ENCODE measurements at places on chromosomes 16 and 17.
A peak's percentile ranks its signal among the peaks of the same experiment; 100 is the strongest.

- DNase-seq, result no peak
These were observed 5.4 kb downstream of the RHBDF2 start for GRCh38 chr17:76495663-76496400.

GRCh38 chr16:57656342-57656955 is 11.7 kb upstream of the ADGRG3 start:
- no peak for DNase-seq

- DNase-seq, result no peak
These were observed 145.6 kb downstream of the FTO start for GRCh38 chr16:53849585-53849984.

DNA sequence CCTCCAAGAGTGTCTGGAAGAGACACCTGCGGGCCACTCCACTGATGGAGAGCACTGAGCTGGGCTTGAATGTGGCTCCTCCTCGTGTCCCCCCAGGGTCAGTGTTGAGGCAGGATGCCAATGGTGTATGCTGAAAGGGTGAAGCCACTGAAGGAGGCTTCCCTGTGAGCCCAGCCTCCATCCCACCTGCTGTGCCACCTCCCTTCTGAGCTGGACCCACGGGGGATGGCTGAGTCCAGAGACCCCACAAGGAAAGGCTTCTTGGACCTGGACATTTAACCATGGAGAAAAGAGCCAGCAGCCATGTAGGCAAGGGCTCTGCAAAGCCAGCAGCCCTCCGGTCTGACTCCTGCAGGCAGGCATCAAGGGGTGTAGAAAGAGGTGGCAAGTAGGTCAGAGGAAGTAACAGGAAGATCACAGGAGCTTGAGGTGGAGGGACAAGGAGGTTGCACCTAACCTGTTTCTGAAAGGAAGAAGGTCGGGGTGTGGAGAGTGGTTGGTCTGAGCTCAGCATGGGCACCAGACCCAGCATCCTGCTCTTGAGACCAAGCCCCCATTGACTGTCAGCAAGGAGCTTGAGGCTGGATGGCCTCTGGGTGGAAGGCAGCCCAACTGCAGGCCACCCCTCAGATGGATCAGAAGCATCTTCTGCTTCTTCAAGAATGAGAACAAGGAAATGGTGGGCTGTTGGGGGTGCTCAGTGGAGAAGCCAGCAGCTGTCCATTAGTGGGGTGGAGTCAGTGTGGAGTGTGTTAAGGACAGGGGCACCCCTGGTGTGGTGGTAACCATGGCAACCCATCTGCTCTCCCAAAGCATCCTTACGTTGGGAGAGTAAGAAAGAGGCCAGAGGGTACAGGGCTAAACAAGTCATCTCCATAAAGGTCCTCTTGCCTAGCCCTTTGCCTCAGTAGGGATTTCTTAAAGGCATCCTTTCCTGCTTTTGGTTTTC is 80.7 kb downstream of the PLD6 start:
- peak; percentile 31 for DNase-seq

DNA sequence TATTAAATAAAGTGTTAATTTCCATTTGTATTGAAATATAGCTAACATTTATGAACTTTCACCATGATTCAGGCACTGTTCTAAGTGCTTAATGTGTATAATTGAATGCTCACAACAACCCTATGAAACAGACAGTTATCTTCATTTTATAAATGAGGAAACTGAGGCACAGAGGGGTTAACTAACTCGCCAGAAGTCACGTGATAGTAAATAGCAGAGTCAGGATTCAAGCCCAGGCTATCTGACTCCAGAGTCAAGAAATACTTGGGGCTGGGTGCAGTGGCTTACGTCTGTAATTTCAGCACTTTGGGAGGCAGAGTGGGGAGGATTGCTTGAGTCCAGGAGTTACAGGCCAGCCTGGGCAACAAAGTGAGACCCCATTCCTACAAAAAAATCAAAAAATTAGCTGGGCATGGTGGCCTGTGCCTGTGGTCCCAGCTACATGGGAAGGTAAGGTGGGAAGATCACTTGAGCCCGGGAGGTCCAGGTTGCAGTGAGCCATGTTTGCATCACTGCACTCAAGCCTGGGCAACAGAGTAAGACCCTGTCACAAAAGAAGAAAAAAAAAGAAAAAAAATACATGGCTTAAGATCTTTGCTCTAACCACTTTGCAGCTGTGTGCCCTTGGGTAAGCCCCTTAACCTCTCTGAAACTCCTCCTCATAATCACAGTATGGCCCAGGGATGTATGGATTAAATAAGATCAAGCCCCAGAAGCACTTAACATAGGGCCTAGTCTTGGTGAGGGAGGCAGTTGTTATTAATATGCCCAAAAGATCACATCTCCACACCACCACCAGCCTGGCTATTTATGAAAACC is 29.0 kb downstream of the WSB1 start:
- no peak for DNase-seq

DNA sequence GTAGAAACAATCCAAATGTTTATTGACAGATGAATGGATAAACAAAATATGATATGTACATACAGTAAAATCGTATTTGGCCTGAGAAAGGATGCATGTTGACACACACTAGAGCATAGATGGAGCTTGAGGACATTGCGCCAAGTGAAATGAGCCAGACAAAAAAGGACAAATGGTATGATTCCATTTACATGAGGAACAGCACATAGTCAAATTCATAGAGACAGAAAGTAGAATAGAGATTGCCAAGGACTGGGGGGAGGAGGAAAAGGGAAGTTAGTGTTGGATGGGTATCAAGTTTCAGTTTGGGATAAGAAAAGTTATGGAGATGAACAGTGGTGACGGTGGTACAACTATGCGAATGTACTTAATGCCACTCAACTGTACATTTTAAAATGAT is 47.9 kb downstream of the COPRS start:
- no peak for DNase-seq

- DNase-seq, result no peak
These were observed 31.5 kb downstream of the FA2H start for GRCh38 chr16:74743045-74743667.

- no peak for DNase-seq
These were observed 85.1 kb downstream of the PRKCB start for GRCh38 chr16:23920899-23921298.

DNA sequence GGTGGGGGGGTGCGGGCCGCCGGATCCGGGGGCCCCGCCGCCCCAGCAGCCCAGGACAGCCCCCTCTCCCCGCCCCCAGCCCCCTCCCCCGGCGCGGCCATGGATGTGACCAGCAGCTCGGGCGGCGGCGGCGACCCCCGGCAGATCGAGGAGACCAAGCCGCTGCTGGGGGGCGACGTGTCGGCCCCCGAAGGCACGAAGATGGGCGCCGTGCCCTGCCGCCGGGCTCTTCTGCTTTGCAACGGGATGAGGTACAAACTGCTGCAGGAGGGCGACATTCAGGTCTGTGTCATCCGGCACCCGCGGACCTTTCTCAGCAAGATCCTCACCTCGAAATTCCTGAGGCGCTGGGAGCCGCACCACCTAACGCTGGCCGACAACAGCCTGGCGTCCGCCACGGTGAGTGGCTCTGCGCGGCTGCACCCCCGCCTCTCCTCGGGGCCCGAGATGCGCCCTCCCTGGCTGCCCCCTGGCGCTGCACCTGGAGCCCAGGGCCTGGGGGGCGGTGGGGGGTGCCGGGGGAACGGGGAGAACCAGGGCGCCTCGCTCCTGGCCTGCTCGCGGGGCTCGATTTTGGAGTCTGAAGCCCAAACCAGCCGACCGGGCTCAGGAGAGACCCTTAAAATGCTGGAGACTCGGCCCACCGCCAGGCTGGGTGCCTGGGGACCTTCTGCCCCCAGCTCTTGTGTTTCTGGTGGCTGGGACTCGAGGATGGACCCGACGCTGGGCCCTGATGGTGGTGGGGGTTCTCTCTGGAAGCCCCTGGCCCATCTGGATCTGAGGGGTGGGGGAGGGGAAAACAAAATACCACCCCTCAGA is 744 bp downstream of the CMIP start:
- peak; percentile 37 for DNase-seq

GRCh38 chr17:73819440-73820395 is 175.5 kb upstream of the SDK2 start:
- DNase-seq, result no peak

DNA sequence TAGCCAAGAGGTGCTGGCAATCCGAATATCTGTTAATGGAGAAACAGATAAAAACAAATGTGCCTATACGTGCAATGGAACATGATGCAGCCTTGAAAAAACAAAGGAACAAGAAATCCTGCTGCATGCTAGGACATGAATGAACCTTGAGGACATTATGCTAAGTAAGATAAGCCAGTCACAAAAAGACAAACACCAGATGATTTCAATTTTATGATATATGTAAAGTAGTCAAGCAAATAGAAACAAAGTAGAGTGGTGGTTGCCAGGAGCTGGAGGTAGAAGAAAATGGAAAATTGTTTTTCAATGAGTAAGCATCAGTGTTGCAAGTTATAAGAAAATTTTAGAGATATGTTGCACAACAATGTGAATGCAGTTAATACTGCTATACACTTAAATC is 409.7 kb upstream of the CDH8 start:
- DNase-seq, result no peak

DNA sequence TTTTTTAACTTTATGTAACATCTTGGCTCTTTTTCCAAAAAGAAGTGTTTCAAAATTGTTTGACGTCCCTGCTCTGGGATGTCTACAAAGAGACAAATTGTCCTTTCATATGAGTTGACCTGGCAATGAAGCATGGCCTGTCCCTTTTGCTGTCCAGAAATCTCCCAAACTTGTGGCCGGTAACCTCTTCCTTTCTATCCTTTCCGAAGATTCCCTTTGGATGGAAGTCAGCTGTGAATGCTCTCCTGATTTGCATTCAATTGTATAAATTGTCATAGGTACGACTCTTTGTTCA is 40.9 kb upstream of the FAM20A start:
- DNase-seq, result no peak

GRCh38 chr17:21452377-21453143 is 76.4 kb downstream of the KCNJ12 start:
- DNase-seq, result peak; percentile 16

- DNase-seq, result no peak
These were observed 32.5 kb upstream of the SNN start for GRCh38 chr16:11635679-11636171.

Measured in CD4-positive, alpha-beta T cell treated with Interleukin-15 for 4 hours (primary cell).